PC-3 (cell line): ENCODE measurements at places on chromosomes 16 and 17. TPM values are rescaled to one million over a fixed set of nuclear protein-coding genes. Genes with fewer than 3 reads are reported as not detected.

TMEM106A gene
- not detected in 2 replicates for total RNA-seq

BAHCC1 gene
- total RNA-seq = 9.9 and 16.9 TPM in 2 replicates

DERL2 gene
- 18.1 and 38.7 TPM in 2 replicates for total RNA-seq

ABI3 gene
- total RNA-seq = not detected in 2 replicates

ABCA10 gene
- total RNA-seq = 0.12 and 0.47 TPM in 2 replicates

E2F4 gene
- total RNA-seq = 86.2 and 107 TPM in 2 replicates

SLC5A11 gene
- total RNA-seq = 0.51 TPM in 1 of 2 replicates, not detected in the other

NOXO1 gene
- 2.4 and 3.4 TPM in 2 replicates for total RNA-seq

KRT40 gene
- total RNA-seq = not detected in 2 replicates

TMEM132E gene
- not detected in 2 replicates for total RNA-seq

LIG3 gene
- 43.2 and 53.6 TPM in 2 replicates for total RNA-seq

EFCAB5 gene
- total RNA-seq = 0.07 TPM in 1 of 2 replicates, not detected in the other

KRT39 gene
- not detected in 2 replicates for total RNA-seq

FOXC2 gene
- not detected in 2 replicates for total RNA-seq

ARL5C gene
- total RNA-seq = 0.58 TPM in 1 of 2 replicates, not detected in the other

TAF1C gene
- 21.8 and 28.0 TPM in 2 replicates for total RNA-seq

OSGIN1 gene
- total RNA-seq = 6.6 and 9.8 TPM in 2 replicates

MYLK3 gene
- total RNA-seq = under 0.01 TPM in 1 of 2 replicates, not detected in the other

SMIM5 gene
- total RNA-seq = 2.3 and 4.3 TPM in 2 replicates

TP53TG3F gene
- not detected in 2 replicates for total RNA-seq

KRTAP9-8 gene
- not detected in 2 replicates for total RNA-seq

AOC3 gene
- total RNA-seq = 0.26 and 0.35 TPM in 2 replicates

DNAH17 gene
- total RNA-seq = 0.04 and 0.23 TPM in 2 replicates

PLLP gene
- 0.35 and 1.6 TPM in 2 replicates for total RNA-seq

CPNE7 gene
- 29.7 and 49.2 TPM in 2 replicates for total RNA-seq

SLC26A11 gene
- total RNA-seq = 15.0 and 18.4 TPM in 2 replicates

PIPOX gene
- 0.87 and 1.5 TPM in 2 replicates for total RNA-seq

FBXW10B gene
- 7.0 and 7.2 TPM in 2 replicates for total RNA-seq

G6PC1 gene
- total RNA-seq = not detected in 2 replicates

ZG16 gene
- total RNA-seq = not detected in 2 replicates

MYH3 gene
- total RNA-seq = 1.3 and 4.1 TPM in 2 replicates

ORC6 gene
- 27.7 and 29.9 TPM in 2 replicates for total RNA-seq

CA5A gene
- not detected in 2 replicates for total RNA-seq
